ENCODE measurements at places on chromosomes 1 and 21. TPM values are rescaled to one million over a fixed set of nuclear protein-coding genes. Genes with fewer than 3 reads are reported as not detected.

DNA sequence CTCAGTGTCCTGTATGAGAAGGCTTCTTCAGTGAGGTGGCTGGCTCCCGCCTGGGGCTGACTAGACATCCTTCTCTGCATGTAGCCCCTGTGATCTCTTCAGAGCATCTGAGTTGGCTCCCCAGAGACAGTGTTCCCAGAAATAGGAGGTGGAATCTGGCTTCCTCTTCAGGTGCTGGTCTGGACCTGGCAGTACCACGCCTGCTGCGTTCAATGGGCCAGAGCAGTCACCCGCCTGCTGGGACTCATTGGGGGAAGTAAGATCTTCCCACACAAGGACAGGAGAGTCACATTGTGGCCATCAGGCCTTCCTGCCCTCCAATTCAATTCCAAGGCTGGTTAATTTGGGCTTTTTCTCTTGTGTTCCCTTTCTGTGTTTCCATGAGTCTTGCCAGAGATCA lies 51.0 kb downstream of the ADARB1 start:
- no peaks in the 10 kb centered on the region for H3K36me3 ChIP-seq
- no peak for DNase-seq
- H3K4me1 ChIP-seq: peaks cover 24% of the 10 kb centered on the region
- no peak overlapping the region for H3K4me3 ChIP-seq
- no peak overlapping the region for H3K27ac ChIP-seq

DNA sequence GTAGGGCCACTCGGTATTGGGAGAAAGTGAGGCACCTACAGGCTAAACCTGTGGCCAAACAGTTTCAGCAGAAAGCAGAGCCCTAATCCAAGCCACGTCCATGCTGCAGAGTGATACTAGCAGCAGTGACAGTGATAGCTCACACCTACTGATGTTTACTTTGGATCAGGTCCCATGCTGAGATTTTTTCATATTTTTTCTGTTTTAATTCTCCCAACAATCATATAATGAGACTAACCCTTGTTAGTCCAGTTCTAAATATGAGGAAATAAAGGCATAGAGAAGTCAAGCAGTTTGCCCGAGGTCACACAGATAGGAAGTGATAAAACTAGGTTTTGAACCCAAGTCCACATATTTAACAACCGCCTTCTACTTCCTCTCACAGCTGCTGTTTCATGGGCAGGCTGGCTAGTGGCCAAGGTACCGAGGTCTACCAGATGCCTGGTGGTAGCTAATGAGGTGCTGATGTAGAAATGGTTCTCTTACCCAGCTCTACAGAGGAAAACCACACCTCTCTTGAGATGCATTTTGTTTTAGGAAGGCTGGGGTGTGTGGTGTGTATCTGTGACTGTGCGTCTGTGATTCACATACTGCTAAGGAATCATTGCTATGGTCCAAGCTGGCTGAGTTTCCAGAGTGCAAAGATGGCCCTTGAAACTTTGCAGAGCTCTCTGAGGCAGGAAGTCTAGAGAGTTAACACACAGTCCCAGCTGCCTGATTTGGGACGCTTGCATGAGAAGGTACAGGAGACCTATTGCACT lies 80.3 kb upstream of the ARTN start:
- no peaks in the 10 kb centered on the region for H3K36me3 ChIP-seq
- H3K27ac ChIP-seq: peak overlapping the region; percentile 14
- peak; percentile 68 for DNase-seq

GRCh38 chr1:220751111-220751510 lies 3.0 kb downstream of the MTARC2 start:
- H3K4me3 ChIP-seq: no peak overlapping the region
- H3K36me3 ChIP-seq: no peaks in the 10 kb centered on the region
- peaks cover 10% of the 10 kb centered on the region for H3K4me1 ChIP-seq
- H3K27ac ChIP-seq: no peak overlapping the region
- no peak for DNase-seq

DNA sequence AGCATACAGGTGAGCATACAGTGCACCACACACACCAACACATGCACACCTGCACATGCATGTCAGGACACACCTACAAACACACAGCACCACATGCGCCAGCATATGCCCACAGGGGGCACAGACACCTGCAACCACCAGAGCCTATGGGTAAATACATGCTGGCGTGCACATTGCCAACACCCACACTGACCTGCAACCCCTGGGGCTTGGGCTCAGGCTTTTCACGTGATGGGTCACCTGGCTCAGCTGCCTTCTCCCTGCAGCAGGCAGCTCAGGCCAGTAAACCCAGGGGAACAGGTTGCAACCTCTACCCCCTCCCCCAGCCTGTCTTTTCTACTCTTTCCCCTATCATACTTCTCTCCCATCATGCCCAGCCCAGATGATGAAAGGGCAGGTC lies 8.1 kb downstream of the CD247 start:
- no peak overlapping the region for H3K4me3 ChIP-seq
- no peaks in the 10 kb centered on the region for H3K27me3 ChIP-seq
- H3K27ac ChIP-seq: peak overlapping the region; percentile 62
- peaks cover 71% of the 10 kb centered on the region for H3K36me3 ChIP-seq

GRCh38 chr21:43927591-43928221 lies 62.7 kb downstream of the AGPAT3 start:
- H3K4me1 ChIP-seq: no peaks in the 10 kb centered on the region
- no peak overlapping the region for H3K4me3 ChIP-seq
- H3K27ac ChIP-seq: no peak overlapping the region
- no peak for DNase-seq

DNA sequence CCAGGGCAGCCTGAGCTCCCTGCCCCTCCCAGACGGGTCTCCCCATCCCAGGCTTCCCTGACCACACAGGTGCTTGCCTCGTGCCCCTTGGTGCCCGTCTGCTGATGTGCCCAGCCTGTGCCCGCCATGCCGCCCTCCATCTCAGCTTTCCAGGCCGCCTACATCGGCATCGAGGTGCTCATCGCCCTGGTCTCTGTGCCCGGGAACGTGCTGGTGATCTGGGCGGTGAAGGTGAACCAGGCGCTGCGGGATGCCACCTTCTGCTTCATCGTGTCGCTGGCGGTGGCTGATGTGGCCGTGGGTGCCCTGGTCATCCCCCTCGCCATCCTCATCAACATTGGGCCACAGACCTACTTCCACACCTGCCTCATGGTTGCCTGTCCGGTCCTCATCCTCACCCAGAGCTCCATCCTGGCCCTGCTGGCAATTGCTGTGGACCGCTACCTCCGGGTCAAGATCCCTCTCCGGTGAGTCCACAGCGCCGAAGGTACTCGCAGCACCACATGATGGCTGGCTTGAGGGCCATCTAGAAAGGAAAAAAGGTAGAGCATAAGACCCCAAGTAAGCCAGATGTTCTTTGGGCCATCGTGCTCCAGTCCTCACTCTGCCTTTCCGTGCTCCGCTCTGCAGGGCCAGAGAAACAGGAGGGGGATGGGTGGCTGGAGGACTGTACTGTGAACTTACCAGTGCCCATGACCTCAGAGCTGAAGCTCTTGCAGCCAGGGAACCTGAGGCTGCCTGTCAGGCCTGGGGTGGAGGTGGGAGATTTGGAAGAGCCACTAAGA lies 1.4 kb downstream of the ADORA1 start:
- no peak overlapping the region for H3K4me3 ChIP-seq
- no peak for DNase-seq
- peaks cover 18% of the 10 kb centered on the region for H3K4me1 ChIP-seq

- H3K4me3 ChIP-seq: no peak overlapping the region
- H3K4me1 ChIP-seq: no peaks in the 10 kb centered on the region
- H3K27me3 ChIP-seq: no peaks in the 10 kb centered on the region
- H3K27ac ChIP-seq: no peak overlapping the region
- no peaks in the 10 kb centered on the region for H3K36me3 ChIP-seq
- DNase-seq: no peak
Observed at GRCh38 chr1:41609166-41609883, 124.8 kb upstream of the EDN2 start.

DNA sequence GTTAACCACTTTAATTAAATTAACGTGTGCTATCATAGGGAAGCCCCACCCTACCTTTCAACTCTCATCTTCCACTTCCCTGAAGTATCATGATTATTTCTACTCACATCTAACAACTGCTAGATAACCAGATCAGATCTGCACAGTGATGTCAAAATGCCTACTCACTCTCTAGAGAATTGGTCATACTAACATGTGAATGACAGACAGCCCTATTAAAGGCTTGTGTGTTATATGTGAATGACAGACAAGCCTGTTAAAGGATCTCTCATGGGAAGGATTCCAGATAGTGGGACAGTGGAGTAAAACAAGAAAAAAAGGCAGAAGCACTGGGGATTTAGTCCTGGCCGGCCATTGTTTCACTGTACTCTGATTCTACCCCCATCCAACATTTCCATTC lies 12.6 kb downstream of the VTCN1 start:
- no peak overlapping the region for H3K4me3 ChIP-seq
- no peaks in the 10 kb centered on the region for H3K4me1 ChIP-seq
- no peaks in the 10 kb centered on the region for H3K36me3 ChIP-seq

- H3K27me3 ChIP-seq: no peaks in the 10 kb centered on the region
- no peak overlapping the region for H3K27ac ChIP-seq
- no peaks in the 10 kb centered on the region for H3K4me1 ChIP-seq
- no peak overlapping the region for H3K4me3 ChIP-seq
Observed at GRCh38 chr21:41815652-41816582, 49.1 kb upstream of the RIPK4 start.

- no peaks in the 10 kb centered on the region for H3K27me3 ChIP-seq
- H3K4me3 ChIP-seq: peak within 1 kb of the TSS; percentile 69
Observed at GRCh38 chr1:112706505-112707220, at the start of gene RHOC. RHOC (minus strand) TSS chr1:112707127; CDS start chr1:112703799, 3,328 bp downstream.

DNA sequence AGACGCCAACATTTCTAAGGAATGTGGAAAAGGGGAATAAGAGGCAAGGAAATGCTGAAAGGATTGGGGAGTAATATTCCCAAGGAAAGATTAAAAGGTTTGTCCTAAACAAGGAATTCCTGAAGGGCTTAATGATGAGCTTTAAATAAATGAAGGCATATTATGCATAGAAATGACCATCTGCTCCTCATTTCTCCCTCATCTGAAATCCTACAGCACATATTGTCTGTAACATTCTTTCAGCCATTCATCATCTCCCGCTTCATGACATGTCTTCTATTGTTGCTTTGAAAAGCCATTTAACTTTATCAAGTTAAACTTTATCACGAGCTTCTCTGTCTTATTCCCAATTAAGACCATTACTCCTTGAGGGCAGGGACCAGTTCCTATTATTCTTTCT lies 608.7 kb upstream of the PLXNA2 start:
- no peaks in the 10 kb centered on the region for H3K27me3 ChIP-seq
- no peak for DNase-seq
- no peaks in the 10 kb centered on the region for H3K36me3 ChIP-seq
- H3K4me3 ChIP-seq: no peak overlapping the region
- no peak overlapping the region for H3K27ac ChIP-seq
- H3K4me1 ChIP-seq: no peaks in the 10 kb centered on the region

GRCh38 chr1:161884475-161884874 lies 118.4 kb downstream of the ATF6 start:
- no peak overlapping the region for H3K27ac ChIP-seq
- H3K4me1 ChIP-seq: no peaks in the 10 kb centered on the region
- no peak overlapping the region for H3K4me3 ChIP-seq
- DNase-seq: no peak
- H3K36me3 ChIP-seq: peaks cover 10% of the 10 kb centered on the region
- H3K27me3 ChIP-seq: no peaks in the 10 kb centered on the region

DNA sequence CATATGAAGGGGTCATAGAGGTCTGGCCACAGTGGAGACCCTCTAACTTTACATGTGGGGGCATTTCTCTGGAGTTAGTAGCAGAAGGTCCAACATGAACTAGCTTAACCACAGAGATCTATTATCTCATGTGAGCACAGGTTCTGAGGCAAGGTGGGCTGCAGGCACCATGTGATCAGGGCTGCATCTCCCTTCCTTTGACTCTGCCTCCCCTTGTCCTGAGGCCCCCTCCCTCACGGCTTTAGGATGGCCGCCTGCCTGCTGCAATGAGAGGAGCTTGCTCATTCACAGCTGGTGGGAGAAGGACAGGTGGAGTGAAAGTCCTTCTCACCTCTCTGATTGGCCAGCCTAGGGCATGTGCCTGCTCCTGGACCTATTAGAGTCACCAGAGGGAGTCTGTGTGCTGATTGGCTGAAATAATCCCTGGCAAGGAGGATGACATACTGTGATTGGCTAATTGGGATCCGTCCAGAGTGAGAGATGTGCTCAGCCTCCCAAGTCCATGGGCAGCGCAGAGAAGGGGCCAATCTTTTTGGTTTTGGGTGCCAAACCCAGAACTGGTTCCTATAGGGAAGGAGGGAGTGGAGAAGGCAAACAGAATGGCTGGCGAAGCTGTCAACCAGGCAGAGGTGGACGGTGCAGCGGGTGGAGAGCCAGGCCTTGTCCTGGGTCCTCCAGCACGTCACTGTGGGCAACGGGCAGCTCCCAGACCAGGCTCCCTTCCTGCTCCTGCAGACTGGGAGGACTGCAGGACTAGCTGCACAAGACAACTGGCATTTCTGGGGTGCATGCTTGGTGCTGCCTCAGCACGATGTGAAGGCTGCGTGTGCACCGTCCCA lies 39.4 kb upstream of the C1orf174 start:
- no peaks in the 10 kb centered on the region for H3K36me3 ChIP-seq
- no peak overlapping the region for H3K27ac ChIP-seq
- no peaks in the 10 kb centered on the region for H3K4me1 ChIP-seq
- H3K27me3 ChIP-seq: no peaks in the 10 kb centered on the region

GRCh38 chr1:156862997-156863599 lies 2.4 kb downstream of the NTRK1 start:
- peaks cover 36% of the 10 kb centered on the region for H3K27me3 ChIP-seq
- H3K27ac ChIP-seq: no peak overlapping the region
- no peak for DNase-seq

DNA sequence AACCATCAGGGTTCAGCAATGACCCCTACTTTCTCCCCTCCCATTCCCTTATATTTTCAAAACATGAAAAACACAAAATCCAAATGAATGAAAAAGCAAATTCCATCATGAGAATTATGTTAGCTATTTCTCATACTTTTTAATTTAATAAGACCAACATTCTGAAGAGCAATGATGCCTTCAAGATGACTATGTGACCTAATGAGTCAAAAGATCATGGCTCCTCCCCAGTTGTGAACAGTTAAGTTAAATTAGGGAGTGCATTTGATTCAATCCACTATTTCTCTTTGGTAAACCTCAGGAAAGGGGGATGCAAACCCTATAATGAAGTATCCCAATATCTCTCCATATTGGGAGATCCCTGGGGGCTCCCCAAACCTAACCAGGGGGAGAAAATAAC lies 36.5 kb downstream of the PUM1 start:
- DNase-seq: no peak
- no peak overlapping the region for H3K27ac ChIP-seq
- peaks cover 5% of the 10 kb centered on the region for H3K36me3 ChIP-seq
- H3K4me3 ChIP-seq: no peak overlapping the region
- no peaks in the 10 kb centered on the region for H3K27me3 ChIP-seq

- no peaks in the 10 kb centered on the region for H3K27me3 ChIP-seq
- no peaks in the 10 kb centered on the region for H3K4me1 ChIP-seq
Observed at GRCh38 chr21:36477001-36477400, 2.9 kb downstream of the CLDN14 start.

- H3K27ac ChIP-seq: no peak overlapping the region
- no peaks in the 10 kb centered on the region for H3K27me3 ChIP-seq
- DNase-seq: peak; percentile 56
- no peak overlapping the region for H3K4me3 ChIP-seq
- no peaks in the 10 kb centered on the region for H3K36me3 ChIP-seq
- H3K4me1 ChIP-seq: no peaks in the 10 kb centered on the region
Observed at GRCh38 chr21:45818904-45819285, 162.7 kb upstream of the COL6A1 start.

Gene C4BPA
- not detected for total RNA-seq

Gene UQCRHL
- total RNA-seq: 1.2 TPM

Gene CFHR3
- total RNA-seq: not detected

Gene RSPO1
- not detected for total RNA-seq

Gene MLLT11
- 11.2 TPM for total RNA-seq

Gene ST6GALNAC5
- not detected for total RNA-seq

Gene CFHR2
- total RNA-seq: not detected

Gene NES
- total RNA-seq: not detected

Gene CD48
- total RNA-seq: 223 TPM

Gene ELAVL4
- not detected for total RNA-seq

Gene OR6K3
- not detected for total RNA-seq

Gene KLHDC8A
- total RNA-seq: not detected

Gene OR2L3
- total RNA-seq: not detected

Gene SPRR2A
- not detected for total RNA-seq
